Frontal cortex (tissue), 4 donors: ENCODE measurements at places on chromosomes 5 and 9.

DNA sequence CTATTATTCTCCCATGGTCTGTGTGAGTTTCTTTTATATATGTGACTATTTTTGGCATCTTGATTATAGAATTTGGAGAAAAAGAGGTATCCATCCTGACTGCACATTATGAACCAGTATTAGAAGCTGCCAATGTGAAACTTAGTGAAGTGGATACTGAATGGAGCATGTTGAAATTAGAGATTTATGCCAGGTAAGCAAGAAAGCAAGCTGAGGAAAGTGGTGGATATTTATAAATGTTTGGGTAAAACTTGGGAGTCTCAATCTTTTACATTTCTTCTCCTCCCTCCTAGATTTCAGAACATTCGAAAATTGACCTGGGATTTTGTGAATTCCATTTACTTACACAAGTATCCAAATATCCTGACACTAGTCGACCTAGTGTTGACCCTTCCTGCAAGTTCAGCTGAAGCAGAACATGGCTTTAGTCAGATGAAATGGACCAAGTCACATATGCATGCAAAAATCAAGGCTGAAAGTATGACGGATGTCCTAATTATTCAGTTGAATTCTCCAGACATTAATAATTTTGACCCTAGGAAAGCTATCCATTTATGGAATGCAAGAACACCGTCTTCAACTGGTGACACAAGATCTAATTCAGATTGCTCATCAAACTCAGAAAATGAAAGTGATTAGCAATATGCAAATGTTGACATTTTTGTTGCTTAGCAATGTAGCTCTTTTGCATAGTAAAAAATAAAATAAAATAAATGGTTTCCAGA, 66.8 kb upstream of the IL7R start:
- no peak for DNase-seq

DNA sequence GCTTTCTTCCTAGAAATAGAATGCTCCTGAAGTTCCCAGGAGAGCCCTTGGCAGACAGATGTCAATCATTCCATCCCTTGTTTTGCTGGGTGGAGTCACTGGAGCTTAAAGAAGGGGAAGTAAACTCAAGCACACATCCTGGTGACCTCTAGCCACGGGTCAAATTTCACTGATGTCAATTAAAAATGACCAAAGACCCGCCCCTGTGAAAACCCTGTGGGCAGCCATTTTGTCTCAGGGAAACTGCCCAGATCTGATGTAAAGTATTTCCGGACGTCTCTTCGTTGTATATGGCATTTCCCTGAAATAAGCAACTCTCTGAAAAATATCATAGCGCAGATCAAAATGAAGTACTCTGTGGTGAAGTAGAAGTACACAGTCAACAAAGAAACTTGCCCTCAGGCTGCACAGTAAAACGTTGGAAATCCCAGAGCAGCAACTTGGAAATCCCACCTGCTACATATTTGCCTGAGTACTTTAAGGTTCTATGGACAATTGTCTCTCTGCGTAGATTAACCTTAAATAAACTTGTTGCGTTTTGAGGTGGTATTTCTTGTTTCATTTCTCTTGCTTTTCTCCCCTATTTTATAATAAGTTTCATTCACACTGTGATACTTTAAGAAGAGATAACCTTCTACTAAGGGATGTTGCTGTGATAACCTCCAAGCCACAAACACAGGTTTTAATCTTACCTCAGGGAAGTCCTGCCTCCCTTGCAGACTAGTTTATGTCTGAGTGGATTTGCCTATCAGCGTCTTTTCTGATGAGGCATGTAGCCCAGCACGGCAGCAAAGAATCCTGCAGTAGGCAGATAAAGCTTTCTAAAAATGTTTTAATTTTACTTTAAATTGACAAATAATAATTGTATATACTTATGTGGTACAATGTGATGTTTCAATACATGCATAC, 60.9 kb upstream of the PIP5K1B start:
- DNase-seq, result no peak

GRCh38 chr5:43647789-43648188, 44.8 kb downstream of the NNT start:
- DNase-seq, result no peak

DNA sequence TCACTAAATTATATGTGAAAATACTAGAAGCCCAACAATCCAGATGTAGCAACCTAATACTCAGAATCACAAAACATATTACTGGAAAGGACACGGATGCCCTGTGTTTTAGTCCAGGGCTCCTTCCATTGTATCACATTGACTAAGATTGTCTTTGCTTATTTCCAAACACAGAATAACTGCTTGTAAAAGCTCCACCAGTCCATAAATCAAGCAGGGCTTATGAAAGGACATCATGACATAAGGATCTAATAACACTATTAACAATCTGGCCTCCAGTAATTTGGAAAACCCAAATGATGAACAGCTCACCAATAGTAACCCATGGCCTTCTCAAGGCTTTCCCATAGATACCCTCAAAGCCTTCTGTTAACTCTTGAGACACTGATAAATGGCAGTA, 39.8 kb downstream of the WDR41 start:
- no peak for DNase-seq

GRCh38 chr9:27664121-27664779, 91.0 kb upstream of the C9orf72 start:
- no peak for DNase-seq

- DNase-seq, result no peak
Observed at GRCh38 chr5:155807884-155808576, 518.9 kb upstream of the SGCD start.

GRCh38 chr5:68074633-68075032, 140.9 kb upstream of the PIK3R1 start:
- DNase-seq, result no peak

DNA sequence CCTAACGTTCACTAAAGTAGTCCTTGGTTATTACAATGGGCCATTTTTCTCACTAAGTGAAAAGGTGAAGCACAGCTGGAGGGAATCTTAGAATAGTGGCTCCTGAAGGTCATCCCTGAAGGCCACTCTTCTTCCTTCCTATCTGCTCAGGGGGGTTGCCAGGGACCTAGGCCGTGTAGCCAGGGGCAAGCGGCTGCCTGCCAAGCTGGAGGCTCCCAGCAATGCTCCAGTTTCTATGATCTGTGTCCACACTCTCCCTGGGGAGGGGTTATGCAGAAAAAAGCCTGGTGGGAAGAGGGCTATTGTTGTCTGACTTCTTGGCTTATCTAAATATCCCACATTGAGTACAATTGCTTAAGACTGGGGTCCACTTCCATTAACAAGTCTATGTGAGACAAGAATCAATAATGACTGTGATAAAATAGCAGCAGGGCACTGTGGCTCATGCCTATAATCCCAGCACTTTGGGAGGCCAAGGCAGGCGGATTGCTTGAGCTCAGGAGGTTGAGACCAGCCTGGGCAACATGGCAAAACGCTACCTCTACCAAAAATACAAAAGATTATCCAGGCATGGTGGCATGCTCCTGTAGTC, 3.8 kb downstream of the NMRK1 start:
- DNase-seq, result no peak
